ENCODE measurements at places on chromosomes 7 and 10.

DNA sequence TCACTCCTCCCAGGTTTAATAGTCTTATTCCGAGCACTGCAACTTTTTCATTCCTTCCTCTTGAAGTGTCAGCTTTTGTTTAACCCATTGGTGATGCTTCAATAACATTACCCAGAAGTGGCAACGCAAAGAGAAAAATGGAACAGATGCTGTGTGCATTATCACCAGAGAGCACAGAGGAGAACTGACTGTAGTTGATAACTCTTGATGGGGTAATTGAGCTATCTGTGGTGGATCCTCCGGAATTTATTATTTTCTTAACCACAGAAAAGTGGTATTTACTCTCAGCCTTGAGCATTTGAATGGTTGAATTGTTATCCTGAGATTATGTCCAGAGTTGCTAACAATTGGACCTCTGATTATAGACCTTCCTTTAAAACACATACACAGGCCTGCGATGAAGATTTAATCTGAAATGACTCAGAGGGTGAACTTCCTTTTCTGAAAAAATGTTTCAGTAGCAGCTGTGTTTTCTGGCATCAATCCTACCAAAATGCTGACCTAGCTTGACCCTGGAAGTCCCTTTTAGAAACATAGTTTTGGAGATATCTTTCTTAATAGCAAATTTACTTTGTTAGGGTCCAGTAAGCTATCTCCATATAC lies 1584.4 kb upstream of the LRRTM3 start:
- no peak for DNase-seq

DNA sequence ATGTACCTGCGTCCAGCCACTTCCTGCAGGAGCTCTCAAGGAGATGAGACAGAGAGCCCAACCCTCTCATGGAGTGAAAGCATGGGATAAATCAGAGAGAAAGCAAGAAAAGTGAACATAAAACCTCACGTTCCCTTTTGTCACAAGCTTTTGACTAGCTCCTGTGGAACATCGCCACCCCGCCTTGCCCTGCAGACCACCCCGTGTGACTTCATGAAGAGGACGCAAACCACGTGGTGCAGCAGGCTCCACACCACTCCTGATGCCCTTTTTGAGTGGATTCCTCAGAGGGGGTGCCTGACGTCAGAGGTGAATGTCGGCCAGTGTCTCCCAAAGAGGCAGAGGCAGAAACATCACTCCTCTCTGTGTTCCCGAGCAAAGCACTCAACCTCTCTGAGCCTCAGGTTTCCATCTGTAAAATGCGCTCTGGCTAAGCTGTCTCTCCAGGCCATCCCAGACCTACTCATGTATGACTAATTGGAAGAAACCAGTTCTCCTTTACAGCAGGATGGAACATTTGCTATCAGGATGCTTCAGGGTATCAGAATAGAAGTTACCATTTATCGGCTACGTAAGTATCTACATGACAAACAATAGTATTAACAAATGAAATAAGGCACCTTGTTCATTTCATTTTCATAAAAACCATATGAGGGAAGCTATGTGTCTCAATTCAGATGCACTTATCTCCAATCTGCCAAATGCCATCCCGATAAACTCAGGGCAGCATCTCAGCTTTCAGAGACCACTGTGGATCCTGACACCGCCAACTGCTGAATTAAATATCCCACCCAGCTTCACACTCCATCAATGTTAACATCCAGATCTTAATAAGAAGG lies 5.3 kb downstream of the ZNF488 start:
- no peak for DNase-seq

DNA sequence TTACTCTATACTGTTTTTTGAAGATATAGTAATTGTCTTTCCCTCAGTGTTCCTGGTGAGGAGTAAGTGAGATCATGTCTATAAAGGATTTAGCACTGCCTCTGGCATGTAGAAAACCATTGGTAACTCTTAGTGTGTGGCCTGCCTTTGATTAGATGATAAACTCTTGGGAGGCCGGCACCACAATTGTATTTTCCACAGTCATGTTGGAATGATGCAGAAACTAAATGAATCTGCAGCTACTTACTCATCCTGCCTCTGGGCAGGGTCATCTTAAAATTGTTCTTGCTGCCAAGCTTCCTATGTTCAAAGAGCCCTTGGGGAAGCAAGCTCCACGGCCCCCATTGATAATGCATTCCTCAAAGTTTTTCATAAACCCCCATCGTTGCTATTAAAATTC lies 204.6 kb downstream of the ANKRD7 start:
- DNase-seq = no peak

DNA sequence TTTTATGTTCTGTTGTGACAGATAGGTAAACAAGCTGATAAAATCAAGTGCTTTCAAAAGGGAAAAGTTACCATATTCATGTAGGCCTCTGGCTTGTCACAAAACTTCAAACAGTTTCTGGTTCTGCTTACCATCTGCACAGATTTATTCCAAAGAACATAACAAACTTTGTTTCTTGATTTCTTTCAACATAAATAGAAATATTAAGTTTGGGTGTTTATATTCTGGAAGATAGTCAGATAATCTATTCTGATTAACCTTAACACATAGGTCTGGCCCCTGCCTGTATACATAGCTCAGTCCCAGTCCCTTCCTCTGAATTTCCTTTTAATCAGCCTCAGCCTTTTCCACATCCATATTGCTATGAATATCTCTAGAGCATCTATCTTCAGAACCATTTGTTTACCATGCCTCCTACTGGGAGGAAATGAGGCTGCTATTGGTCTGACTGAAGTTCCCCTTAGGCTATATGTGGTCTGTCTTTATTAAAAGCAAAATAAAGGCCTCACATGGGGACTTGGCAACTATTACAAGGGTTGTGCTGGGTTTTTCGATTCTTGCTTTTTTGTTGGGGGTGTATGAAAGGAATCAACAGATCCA lies 319.0 kb downstream of the HPSE2 start:
- DNase-seq = no peak
